ENCODE measurements at places on chromosomes 12 and 14. TPM values are rescaled to one million over a fixed set of nuclear protein-coding genes. Genes with fewer than 3 reads are reported as not detected.

PRH2 gene
- not detected for total RNA-seq

- DNase-seq: no peak
Measured at GRCh38 chr12:38142974-38143373, 173.6 kb upstream of the ALG10B start.

DNA sequence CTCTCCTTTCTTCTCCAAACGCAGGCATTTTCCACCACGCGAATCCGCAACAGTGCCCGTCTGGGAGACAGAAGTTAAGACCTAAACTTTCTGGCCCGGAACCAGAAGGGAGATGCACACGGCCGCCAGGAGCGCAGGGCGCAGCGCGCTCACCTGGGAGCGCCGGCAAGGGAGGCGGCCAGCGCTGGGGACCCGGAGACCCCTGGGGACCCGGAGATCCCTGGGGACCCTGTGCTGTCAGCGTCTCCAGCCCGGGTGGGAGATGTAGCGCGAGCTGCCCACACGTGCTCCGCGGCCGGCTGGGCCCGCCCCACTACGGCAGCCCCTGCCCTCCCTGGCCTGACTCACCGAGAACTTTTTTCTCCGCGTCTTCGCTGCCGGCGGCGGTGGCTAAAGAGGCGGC is 620 bp downstream of the YBX3 start:
- DNase-seq: peak; percentile 50

- DNase-seq: no peak
Measured at GRCh38 chr12:28489246-28489645, 299.0 kb downstream of the CCDC91 start.

DNA sequence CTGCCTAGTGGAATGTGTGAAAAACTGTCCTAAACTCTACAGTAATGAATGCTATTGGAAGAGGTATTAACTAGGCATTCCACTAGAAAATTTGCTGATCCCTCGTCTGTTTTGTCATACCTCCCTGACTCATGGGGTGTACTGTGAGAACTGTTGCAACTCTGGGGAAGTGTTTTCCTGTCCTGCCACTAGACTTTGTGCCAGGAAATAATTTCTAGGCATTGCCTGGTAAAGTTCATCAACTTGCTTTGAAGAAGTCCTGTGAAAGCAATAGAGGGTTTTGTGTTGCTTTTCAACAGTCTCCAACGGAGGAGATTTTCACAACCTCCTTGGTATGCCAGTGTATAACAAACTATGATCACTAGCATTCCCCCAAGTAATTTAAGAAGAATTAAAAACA is 139.9 kb downstream of the AKAP6 start:
- DNase-seq: no peak

- no peak for DNase-seq
Measured at GRCh38 chr14:89440986-89441909, 24.2 kb upstream of the FOXN3 start.

NOS1 gene
- 2.8 TPM for total RNA-seq

FAR2 gene
- total RNA-seq: 1.4 TPM

GRCh38 chr12:16012117-16012516 is 101.0 kb downstream of the DERA start:
- DNase-seq: peak; percentile 54

- DNase-seq: peak; percentile 28
Measured at GRCh38 chr12:109946505-109946904, 46.4 kb downstream of the TCHP start.

DNA sequence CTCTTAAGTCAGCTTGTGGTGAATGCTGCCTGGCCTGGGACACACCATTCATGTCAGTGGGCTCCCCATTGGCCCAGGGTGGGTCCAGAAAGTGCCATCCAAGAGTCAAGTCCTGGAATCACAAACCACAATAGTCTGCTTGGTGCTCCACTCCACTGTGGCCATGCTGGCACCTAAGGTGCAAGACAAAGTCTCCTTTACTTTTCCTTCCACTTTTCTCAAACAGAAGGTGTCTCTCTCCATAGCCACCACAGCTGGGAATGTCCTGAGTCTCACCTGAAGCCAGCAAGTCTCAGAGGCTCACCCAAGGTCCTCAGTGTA is 9.0 kb downstream of the RDH16 start:
- DNase-seq: no peak

SYCP3 gene
- total RNA-seq: not detected

- DNase-seq: peak; percentile 41
Measured at GRCh38 chr12:31874961-31875608, 84.1 kb upstream of the RESF1 start.

DNA sequence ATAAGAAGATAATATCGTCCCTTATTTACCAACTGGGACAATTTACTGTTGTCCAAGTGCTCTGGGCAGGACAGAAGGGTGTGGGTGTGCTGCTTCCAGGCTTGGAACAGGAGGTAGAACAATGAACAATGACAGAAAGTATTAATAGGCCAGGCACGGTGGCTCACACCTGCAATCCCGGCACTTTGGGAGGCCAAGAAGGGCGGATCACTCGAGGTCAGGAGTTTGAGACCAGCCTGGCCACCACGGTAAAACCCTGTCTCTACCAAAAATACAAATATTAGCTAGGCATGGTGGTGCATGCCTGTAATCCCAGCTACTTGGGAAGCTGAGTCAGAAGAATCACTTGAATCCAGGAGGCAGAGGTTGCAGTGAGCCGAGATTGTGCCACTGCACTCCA is 2.5 kb downstream of the IFI27 start:
- DNase-seq: no peak

GPRC5D gene
- not detected for total RNA-seq

DNA sequence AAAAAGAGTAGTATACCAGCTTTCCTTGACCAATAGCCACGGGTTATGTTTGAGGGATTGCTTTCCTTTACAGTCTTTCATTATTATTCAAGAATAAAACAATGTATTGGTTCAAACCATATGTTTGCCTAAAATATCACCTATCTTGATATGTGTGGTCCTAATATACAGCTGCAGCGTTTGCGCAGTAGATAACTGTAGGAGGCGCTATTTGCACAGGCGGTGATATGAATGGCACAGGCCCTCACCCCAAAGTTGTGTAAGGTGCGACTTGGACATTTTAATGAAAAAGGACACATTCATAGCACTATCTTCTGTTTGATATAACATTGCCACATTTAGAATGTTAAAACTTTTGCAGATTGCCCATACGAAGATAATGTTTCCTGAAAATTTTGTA is 298.4 kb downstream of the TRHDE start:
- no peak for DNase-seq

- peak; percentile 86 for DNase-seq
Measured at GRCh38 chr12:40224439-40225291, at the start of gene LRRK2. TSS of gene LRRK2 (plus strand) at chr12:40224997. CDS start at chr12:40225132, 135 bp downstream.

COL2A1 gene
- 0.17 TPM for total RNA-seq

- no peak for DNase-seq
Measured at GRCh38 chr14:91509878-91510170, 286 bp downstream of the PPP4R3A start.

GPR84 gene
- total RNA-seq: not detected

- DNase-seq: peak; percentile 13
Measured at GRCh38 chr14:64878837-64879634, 671 bp downstream of the SPTB start.

DNA sequence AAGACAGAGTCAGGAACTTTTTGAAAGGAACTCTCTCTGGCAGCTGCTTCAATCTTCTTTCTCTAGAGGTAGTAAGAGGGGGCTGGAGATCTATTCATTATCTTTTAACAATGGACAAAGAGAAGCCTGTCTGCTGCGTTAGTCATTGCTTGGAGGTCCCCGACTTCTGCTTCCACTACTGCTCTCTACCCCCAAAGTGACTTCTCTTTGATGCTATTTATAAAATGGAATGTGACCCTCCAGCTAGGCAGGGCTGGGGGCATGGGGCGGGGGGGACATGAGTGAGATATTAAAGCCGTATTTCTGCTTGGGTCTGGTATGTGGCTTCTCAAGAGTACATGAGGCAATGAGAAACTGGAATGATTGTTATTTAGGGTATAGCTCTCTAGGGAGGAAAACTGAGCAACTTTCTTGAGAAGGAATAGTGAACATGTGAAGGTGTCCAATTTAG is 41.4 kb upstream of the NUDT4 start:
- DNase-seq: peak; percentile 9

MMP19 gene
- total RNA-seq: 2.4 TPM

DNA sequence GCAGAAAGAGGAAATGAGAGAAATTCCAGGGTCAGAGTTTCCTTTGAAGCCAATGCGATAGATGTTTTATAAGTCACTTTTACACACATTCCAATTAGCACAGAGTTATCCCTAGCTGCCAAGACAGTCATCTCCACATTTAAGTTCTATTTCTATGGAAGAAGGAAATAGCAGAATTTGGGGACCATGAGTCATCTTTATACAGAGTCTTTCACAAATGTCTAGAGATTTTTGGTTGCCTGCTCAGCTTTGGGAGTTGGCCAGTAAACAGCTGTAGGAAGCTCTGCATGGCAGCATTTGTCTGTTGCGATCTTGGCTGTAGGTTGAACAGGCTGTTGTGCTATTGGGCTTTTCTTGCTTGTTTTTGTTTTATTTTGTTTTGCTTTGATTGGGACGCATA is 884.3 kb downstream of the GALC start:
- DNase-seq: no peak

Measured in heart right ventricle (tissue), 16 donors.